GM23248 (cell line): ENCODE measurements at places on chromosomes 3 and 15.

DNA sequence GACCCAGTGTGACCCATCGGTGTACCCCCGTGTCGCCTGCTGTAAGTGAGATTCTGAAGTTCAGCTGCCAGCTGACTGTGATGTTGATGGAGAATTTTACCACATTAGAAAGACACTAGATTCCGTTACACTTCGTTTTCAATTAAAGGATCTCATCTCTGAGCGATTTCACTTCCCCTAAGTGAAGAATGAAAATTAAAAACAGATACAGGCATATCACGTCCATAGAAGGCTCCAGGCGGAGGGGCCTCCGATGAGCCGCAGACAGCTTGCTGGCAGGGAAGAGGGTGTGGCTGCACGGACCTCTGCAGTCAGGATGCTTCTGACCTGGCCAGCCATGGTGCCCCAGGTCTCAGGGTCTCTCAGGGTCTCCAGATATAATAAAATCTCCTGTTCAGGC lies 6.6 kb upstream of the CPN2 start:
- DNase-seq, result no peak

DNA sequence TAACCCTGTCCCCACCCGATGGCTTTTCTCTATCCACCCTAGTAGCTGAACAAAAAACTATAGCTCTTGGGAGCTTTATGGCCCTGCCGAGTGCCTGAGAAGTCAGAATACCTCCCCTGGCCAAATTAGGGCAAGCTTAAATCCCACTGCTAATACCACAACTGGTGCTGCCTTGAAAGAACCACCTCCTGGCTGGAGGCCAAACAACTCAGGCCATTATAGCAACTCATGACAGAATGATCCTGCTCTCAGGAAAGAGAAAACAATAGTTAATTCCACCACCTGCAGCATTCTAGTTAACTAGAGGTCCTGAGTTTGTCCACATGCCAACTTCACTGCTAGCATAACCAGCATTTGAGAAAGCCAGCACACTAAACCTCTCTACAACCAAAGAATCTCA lies 123.2 kb downstream of the RTP4 start:
- DNase-seq, result no peak

DNA sequence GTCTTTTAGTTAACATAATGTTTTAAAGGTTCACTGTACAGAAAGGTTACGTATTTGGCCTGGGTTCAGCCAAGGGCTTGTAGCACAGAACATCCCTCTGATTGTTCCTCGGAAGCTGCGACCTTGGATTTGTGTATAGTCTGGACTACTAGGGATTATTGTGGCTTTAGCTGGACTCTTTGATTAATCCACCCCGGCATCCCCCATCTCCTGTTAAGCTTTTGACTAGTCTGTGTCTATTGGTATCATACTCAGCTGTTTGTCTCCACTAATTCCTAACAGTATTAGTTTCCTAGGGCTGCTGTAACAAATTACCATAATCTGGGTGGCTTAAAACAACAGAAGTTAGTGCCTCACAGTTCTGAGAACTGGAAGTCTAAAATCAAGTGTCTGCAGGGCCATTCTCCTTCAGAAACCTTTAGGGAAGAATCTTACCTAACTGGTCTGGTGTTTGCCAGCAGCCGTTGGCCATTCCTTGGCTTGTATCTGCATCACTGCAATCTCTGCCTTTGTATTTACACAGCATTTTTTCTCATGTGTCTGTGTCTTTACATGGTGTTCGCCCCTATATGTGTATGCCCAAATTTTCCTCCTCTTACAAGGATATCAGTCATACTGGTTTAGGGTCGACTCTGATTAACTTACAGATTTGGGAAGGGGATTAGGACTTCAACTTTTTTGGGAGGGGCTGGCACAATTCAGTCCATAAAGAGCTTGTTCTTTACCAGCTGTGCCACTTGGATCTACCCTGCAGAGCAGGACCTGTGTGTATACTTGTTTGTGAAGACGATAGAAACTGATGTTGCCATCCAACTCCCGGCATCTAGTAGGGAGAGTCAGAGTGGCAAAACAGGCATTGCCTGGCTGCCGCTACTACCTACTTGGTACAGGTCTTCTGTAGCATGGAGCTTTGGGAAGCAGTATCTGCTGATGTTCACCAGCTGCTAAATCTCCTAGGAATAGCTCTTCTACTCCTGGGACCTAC lies 117.8 kb downstream of the UBE2E2 start:
- no peak for DNase-seq

- peak; percentile 84 for DNase-seq
Observed at GRCh38 chr3:126287536-126288241, 69.5 kb downstream of the KLF15 start.

- DNase-seq, result no peak
Observed at GRCh38 chr15:85005746-85006145, 24.1 kb downstream of the PDE8A start.

GRCh38 chr15:67700023-67700422 lies 125.3 kb upstream of the SKOR1 start:
- peak; percentile 73 for DNase-seq

DNA sequence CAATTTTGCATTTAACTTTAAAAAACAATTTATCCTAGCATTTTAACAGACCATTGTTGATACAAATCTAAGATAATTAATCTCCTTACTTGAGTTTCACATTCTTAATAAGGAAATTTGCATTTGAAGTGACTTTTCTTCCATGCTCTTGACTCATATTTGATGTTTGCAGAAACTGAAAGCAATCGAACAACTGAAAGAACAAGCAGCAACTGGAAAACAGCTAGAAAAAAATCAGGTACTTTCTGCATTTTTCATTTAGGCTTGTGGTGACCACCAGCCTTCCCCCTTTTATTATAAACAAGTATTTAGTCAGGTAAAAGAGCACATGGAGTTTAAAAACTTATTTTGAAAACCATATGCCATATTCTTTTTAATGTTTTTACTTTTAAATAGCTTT lies 20.1 kb upstream of the SELENOT start:
- DNase-seq, result no peak

DNA sequence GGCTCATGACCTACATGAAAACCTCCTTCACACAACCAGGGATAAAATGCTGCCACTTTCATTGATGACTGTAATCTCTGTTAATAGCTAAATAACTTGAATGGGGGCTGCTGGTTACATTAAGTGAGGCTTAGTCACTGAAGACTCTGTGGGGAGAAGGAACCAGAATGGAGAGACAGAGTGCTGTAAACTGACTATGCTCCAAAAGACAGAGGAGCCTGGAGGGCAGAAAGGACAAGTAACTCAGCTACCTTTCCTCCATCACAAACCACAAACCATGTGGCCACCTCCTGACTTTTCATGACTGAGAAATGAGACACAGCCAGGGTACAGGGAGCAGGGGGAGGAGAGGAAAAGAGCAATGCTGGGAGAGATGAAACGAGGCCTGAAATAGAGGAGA lies 97.1 kb upstream of the TRIM42 start:
- DNase-seq, result peak; percentile 41

GRCh38 chr3:7203969-7204847 lies 343.3 kb downstream of the GRM7 start:
- DNase-seq, result no peak
